ENCODE measurements at places on chromosomes 5 and 9.

DNA sequence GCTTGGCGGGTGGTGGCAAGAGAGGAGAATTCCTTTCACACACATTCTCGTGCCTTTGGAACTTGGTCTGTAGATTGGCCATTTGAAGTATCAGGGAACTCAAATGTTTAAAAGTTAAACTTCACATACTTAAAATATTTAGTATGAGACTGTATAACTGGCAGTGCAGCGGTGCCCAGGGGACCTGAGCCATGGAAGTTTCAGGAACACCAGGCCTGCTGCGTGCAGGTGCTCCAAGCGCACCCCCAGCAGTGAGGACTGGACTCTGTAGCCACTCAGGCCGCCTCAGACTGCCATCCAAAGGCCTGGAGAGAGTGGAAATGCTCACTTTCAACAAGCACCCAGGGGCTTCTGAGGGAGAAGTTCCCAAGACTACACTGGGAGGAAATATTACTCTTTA, 273.5 kb upstream of the IRX2 start:
- DNase-seq: no peak

GRCh38 chr5:167555565-167556166, 735.8 kb upstream of the WWC1 start:
- DNase-seq: no peak

DNA sequence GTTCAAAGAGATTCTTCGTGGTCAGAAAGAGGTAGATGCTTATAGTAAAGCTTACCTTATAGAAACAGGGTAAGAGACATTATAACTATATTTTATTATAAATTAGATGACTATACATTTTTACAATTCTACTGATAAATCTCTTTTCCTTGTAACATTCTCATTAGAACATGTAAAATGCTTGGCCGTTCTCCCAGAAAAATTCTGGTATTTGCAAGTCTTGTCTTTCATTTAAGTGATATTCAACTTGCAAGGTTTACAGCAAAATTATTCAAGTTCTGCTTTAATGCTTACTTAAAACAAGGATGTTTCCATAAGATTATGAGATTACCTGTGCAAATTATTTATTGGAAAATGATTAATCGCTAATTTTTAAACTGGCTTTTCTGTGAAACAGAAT, 41.3 kb upstream of the CDH18 start:
- no peak for DNase-seq

DNA sequence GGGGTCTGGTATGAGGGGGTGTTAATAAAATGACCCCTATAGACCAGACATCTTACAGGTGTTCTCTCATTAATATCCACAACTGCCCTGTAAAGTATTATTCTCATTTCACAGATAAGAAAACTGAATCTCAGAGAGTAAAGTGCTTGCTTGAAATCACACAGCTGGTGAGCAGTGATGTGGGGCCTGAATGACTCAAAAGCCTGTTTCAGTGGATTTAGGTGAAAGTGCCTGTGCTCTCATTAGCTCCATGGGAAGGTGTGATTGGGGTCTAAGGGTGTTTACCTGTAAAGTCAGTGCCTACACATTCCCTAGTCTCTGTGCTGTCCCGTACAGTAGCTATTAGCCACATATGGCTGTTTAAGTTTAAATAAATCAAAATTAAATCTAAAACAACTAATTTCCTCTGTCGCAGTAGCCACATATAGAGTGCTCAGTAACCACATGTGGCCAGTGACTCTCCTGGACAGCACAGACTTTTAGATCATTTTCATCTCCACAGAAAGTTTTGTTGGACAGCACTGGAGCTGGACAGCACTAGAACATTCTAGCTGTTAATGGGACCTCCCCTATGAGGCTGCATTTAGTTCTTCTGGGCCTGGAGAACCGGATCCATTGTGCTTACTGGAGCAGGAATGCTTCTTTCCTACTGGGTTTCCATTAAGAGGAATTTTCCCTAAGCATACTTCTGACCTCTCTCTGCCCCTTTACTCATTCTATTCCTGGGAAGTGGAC, 52.5 kb upstream of the SEMA6A start:
- DNase-seq: no peak

DNA sequence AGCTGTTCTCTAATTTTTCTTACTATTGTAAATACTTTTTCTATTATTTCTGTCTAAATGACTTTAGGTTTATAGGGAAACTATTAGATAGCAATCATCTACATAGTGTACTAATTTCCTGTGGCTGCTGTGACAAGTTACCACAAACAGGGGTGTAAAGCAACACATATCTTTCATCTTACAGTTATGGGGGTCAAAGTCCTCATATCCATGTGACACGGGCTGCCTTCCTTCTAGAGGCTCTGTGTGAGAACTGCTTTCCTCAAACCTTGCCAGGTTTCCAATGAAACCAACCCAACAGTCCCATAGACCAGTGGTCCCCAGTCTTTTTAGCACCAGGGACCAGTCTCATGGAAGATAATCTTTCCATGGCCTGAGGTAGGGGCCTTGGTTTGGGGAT, 189.1 kb downstream of the ROR2 start:
- DNase-seq: no peak

GRCh38 chr5:143341807-143342570, 61.5 kb downstream of the NR3C1 start:
- DNase-seq: no peak

DNA sequence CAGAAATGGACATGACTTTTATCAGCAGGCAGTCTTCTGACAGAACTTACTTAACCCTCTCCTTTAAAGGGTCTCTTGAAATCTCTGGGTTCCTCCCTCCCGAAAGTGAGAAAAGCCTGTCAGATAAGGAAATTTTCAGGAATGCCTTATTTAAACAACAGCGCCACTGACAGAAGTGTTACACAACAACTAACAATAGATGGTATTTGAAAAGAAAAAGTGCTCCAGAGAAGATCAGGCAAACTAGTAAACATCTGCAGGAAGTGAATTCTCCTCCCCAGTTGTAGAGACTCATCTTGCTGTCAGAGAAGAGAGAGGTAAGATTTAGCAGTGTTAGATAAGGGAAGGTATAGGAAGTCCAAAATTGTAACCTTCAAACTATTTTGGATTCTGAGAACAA, 107.2 kb upstream of the NFIL3 start:
- no peak for DNase-seq

DNA sequence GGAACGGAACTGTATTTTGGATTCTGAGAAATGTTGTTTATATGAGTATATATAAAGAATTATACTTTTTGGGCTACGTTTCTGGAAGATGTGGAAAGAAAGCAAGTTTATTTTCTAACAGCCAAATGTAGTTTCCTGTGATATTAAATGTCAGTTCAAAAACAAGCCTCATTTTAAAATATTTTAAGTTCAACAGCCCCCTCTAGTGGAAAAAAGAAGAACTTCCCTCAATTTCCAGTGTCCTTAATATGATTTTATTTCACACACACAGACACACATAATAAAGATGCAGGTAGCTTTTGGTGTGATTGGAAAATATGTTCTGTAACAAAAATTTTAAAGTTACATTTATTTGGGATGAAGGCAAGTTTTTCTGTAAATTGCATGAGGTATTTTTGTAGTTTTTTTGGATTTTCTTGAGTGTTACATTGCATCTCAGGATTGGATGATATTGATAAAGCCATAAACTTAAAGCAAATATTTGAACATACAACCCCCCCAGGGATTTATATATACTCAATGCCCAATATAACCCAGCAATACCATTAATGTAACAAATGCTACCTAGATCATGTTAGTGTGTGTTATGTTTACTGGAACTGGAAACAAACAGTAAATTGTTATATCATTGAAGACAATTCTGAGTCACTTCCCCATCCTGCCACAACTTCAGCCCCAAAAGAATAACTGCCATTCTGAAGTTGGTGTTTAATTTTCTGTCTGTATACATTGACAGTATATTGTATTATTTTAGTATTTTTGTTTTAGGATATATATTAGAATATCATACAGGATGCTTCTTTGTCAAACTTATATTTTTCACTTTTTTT, 54.0 kb downstream of the CCDC171 start:
- DNase-seq: no peak

DNA sequence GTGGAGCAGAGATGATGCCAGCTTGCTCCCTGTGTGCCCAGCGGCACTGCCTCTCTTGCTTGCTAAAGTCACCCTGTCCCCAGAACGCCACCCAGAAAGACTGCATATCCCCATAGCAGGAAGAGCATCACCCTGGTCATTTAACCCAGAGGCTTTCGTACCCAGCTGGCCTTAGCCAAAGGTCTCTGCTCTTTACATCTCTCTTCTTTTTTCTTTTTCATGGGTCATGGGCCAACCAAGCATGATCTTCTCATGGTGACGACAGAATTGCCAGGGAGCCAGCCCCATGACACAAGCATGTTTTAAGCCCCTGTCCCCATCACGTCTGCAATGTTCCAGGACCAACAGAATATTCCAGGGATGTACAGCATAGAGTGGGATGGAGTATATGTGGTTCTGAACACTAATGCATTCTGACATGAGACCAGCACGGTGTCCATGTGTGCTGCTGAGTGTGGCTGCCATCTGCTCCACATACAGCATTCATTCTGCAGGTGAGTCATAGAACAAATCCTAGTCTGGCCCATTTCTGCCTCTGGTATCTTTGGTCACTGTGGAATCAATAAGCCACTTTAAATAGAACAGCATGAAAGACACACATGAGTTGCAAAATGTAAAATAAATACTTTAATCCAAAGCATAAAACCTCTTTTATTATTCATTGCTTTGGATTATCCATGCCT, 203.0 kb downstream of the MED10 start:
- no peak for DNase-seq
